Head of caudate nucleus (tissue), 42 donors: ENCODE measurements at places on chromosomes 1 and 21.

DNA sequence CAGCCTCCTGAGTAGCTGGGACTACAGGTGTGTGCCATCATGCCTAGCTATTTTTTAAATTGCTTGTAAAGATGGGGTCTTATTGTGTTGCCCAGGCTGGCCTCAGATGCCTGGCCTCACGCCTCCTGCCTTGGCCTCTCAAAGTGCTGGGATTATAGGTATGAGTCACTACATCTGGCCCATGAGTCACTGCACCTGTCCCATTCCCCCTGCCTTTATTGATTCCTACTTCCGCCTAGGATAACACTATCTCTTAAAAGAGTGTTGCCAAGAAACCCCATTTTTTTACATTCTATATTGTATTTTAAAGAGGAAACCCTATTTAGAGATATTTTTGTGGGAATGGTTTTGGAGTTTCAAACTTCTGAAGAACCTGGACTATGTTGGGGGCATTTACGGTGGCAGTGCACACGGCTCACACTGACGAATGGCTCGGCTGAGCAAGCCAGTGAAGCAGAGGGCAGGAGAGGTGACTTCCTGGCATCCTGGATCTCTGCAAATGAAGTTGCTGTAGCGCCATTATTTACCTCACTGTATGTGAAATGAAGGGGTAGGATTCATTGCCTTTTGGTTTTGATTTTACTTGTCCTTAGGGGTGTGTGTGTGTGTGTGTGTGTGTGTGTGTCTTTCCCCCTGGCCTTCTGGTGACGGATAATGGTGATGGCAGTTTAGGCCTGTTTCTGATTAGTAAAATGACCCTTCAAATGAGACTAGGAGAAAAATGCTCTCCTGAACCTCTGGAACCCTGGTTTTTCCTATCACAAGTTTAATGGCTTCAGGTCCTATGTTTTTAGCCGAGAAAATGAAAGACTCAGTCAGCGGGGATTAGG, 22.5 kb downstream of the KIF26B start:
- DNase-seq, result no peak

GRCh38 chr1:182781841-182782586, 7.6 kb upstream of the NPL start:
- peak; percentile 88 for DNase-seq

GRCh38 chr1:161378014-161378413, 10.3 kb upstream of the CFAP126 start:
- DNase-seq, result no peak

- DNase-seq, result no peak
These were observed 4.8 kb upstream of the PTCH2 start for GRCh38 chr1:44847845-44848244.

DNA sequence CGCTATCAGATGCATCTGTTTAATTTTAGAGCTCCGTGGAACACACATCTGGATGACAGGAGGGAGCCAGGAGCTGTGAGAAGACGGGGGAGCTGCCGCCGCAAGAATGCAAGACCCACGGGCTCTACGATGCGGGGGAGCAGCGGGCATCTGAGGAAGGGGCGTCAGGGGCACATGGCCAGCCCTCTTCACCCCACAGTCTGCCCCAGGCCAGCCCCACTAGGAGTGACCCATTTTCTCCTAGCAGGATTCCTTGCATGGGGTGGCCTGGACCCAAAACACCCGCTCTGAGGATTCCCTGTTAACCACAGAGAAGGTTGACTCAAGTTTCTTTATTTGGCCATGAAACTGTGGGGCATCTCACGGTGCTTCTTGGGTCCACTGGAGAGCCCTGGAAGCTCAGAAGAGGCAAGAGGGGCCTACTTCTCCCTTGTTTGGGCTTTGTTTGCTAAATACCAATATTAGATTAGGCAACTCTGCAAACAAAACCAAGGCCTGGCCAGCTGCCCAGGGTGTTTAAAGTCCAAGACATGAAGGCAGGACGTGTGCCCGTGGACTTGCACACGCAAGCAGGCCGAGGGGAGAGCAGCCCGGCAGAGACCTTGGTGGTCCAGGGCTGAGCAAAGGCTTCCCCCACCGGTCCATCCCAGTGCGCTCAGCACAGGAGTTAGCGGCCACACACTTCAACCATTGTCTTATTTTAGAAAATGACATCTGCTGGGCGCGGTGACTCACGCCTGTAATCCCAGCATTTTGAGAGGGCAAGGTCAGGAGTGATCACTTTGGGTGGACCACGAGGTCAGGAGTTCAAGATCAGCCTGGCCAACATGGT, 89.8 kb downstream of the DHRS3 start:
- peak; percentile 39 for DNase-seq

DNA sequence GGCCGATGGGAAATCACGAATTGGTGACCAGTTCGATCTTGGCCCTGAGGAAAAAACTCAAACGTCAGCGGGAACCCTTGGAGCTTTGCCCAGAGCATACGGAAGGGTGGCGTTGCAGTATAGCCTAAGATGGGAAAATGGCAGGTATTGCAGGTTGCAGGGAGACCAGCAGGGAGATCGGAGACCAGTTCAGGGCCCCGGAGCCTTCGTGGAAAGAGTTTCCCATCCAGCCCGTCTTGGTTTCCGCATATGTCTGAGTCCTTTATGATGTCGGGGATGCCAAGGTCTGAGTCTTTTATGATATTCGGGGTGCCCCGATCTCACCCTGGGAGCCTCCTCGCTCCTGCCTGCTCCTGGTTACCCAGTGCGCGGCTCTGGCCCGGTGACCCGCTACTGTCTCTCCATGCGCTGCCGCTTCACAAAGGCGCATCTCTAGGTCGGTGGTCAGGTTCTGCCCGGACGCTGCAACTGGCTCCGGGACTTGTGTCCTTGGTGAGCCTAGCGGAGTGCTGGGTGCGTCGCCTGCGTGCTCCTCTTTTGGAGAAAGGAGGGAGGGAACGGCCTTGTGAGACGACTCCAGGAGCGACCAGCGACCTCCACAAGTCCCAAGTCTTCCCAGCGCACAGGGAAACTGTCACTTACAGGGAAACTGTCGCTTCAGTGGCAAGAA, 94.2 kb downstream of the PRKAB2 start:
- DNase-seq, result no peak

DNA sequence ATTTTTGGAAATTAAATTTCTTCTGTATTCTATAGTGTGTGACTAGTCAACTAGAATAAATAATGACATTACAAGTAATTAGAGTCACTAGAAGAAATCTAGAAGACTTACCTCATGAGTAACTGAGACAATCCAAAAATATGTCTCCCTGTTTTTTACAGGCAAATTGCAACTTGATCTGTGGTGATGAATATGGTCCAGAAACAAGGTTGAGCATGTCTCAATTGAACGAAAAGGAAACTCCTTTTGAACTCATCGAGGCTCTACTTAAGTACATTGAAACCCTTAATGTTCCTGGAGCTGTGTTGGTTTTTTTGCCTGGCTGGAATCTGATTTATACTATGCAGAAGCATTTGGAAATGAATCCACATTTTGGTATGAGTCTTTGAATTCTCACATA, 36.7 kb downstream of the DHX9 start:
- no peak for DNase-seq

DNA sequence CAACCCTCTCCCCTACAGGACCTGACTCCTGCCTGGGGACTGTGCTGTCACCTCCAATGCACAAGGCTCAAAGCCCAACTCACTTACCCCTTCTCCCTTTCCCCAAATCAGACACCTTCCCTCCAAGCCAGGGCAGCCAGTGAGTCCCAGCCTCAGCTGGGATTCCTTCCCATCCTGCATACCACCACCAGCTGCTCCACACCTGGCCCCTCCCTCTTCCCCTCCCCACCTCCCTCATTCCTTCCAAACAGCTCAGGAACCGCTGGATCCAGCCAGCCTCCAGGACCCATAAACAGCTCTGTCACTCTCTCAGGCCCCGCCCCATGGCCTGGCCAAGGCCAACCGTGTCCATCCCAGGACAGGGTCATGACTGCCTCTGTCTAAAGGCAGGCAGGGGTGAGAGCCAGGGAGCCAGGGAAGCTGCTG, 41.4 kb downstream of the ACOT7 start:
- DNase-seq, result no peak

DNA sequence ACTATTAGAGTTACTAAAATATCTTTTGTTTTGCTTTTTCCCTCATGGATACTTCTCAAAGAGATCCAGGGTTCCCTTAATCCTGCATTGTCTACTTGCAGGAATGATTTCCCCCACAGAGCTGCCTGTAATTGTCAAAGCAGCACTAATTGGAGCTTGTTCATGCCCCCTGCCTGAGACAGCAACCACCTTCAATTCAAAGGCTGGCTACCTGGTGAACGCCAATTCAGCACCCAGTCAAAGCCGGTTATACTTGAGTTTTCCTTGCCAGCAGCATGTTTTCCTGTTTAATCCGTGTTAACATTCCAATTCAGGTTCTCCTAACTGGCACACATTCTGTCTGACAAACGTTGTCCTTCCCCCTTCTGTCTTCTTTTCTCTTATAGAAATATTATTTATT, 382.9 kb downstream of the NTNG1 start:
- no peak for DNase-seq

DNA sequence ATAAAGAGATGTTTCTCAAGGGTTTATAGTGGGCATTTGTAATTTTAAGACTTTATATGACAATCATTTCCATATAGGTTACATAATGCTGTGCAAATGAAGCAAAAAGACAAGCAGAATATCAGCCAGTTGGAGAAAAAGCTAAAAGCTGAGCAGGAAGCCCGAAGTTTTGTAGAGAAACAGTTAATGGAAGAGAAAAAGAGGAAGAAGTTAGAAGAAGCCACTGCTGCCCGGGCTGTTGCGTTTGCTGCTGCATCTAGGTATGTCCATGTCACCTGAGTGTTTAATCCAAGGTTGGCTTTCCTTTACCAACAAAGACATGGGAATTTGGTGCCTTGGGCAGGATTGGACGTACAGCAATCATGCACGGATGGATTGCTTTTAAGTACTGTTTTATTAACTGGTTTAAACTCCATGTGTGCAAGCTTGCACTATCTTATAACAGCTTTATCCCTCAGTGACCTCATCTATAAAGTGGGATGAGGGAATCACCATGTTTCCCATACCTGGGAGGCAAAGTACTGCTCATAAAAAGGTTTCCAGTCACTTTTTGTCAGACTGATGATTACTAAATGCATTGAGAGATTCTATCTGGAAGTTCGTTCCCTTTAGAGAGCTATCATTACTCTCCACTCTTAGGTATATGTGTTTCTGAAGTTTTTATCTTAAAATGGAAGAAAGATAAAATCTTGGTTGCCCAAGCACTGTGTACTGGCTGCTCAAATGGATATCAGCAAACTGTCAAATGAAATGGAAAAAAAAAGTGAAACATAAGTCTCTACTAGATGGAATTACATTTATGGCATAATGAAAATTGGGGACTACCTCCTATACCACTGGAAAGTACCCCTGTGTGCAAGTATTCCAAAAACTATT, 55.1 kb downstream of the MACO1 start:
- DNase-seq, result no peak

DNA sequence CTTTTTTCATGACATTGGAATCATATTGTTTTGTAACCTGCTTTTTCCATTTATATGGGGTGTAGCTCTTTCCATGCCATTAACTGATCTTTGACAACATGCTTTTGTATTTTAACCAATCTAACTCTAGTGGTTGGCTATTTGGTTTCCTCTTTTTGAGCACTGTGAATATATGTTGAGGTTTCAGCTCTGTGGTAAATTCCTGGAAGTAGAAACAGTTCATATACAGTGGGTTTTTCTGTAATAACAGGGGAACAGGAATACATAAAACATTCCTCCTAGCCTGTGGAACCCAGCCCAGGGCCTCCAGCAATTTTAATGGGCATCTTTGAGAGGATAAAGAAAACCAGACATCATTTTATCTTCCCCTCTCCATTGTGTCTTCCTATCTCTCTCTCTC, 17.4 kb downstream of the AZIN2 start:
- DNase-seq, result no peak

DNA sequence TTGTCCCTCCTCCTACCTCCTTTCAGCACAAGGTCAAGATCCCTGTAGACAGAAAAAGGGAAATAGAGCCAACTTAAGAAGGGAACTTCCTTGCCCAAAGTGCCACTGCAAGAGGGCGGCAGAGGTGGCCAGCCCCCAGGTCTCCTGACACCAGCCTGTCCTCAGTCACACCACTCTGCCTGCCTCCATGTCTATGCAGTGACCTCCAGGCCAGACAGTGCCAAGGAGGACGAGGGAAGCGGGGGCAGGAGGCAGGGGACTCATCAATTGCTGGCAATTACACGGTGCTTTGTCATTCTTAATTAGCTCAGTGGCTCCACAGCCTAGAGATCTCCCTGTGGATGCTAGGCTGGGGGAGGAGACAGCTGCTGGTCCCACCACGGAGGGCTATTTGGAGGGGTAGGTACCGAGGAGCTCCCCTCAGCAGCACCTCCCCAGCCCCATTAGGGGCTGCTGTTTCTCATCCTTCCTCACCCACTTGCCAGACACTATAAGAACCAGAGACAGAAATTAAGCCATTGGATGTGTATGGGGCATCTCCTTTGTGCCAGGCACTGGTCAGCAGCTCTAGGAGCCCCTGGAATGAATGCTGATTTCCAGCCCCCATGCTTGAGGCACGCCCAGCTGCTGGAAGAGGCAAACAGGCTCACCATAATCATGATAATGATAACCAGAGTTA, 6.1 kb upstream of the LDLRAP1 start:
- DNase-seq, result no peak

- no peak for DNase-seq
These were observed 16.6 kb downstream of the SMIM12 start for GRCh38 chr1:34842952-34843371.

- no peak for DNase-seq
These were observed 3.0 kb upstream of the MCL1 start for GRCh38 chr1:150582371-150582770.

DNA sequence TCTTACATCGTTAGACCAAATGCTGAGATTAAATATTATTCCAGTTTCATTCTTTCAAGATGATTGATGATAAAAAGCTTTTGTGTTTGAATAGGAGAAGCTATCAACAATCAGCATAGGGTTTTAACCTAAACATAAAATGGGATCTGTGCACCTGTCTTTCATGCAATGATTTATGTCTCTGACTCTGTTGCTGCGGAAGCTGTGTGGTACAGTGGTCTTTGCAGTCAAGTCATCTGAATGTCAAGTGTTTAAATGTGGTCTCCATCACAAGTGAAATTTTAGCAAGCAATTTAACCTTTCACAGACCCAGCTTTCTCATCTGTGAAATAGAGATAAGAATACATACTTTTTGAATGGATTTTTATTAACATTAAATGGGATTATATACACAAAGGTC, 107.2 kb downstream of the PLPPR5 start:
- DNase-seq, result no peak

- DNase-seq, result no peak
These were observed 58.5 kb upstream of the LAX1 start for GRCh38 chr1:203706444-203706843.

- no peak for DNase-seq
These were observed 558.9 kb upstream of the ADAMTS5 start for GRCh38 chr21:27525780-27526179.

DNA sequence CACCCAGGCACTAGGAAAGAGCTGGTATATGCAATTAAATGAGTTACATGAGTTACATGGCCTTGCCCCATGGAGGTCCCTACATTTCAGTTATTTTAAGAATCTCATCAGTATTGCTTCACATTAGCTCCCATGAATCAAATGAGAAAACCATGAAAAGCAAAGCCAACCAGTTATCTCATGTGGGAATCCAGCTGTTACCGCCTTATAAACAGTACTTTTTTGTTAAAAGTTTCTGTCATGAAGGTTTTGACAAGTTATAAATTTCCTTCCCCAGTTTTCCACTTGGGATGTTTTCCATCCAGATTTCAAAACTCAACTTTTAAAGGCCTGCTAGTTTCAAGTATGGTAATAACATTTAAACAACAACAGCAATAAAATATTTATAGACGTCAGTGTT, 544.8 kb downstream of the NUF2 start:
- DNase-seq, result no peak

GRCh38 chr21:15250384-15250783, 185.6 kb upstream of the NRIP1 start:
- DNase-seq, result no peak
